NCI-H82 (cell line): ENCODE measurements at places on chromosomes 3 and 15.
A peak's percentile ranks its signal among the peaks of the same experiment; 100 is the strongest.

DNA sequence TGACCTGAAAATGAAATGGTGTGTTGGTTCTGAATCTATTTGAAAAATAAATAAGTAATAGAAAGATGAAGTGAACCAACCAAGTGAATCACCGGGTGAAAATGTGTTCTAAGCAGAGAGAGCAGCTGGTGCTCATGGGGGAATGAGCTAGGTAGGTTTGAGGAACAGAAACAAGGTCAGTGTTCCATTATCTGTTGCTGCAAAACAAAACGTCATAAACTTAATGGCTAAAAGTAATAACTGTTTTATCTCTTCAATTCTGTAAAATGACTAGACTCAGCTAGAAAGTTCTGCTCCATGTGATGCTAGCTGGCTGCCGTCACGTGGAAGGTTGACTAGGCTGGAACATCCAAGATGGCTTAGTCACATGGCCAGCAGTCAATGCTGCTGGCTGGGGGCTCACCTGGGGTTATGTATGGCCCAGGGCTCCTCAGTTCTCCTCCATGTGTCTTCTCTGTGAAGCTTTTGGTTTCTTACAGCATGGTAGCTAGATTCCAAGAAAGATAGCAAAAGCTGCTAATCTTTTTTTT is 13.3 kb upstream of the SH3BP5 start:
- peak; percentile 25 for DNase-seq

DNA sequence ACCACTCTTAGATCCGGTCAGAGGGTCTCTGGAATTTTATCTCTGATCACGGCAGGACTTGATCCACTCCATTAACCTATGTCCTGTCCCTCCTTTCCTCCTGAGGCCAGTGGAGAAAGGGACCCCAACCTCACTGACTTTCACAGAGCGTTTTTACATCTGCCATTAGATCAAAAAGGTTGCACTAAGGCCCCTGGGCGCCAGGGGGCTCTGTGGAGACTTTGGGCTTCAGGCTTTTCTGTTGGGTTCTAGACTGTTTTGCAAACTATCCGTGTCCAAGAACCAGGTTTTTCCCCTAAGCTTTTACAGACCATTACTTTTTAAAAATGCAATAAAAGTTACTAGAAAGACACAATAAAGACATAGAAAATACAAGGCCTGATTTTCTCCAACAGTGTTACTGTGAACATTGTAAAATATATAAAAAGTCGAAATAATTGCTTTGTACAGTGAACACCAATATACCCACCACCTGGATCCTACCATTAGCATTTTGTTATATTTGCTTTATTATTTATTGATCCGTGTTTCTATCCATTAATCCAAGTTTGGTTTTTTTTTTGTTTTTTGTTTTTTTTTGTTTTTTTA is 159.7 kb downstream of the POLR2M start:
- DNase-seq: peak; percentile 79

GRCh38 chr3:133289322-133289721 is 110.5 kb upstream of the BFSP2 start:
- DNase-seq: no peak

DNA sequence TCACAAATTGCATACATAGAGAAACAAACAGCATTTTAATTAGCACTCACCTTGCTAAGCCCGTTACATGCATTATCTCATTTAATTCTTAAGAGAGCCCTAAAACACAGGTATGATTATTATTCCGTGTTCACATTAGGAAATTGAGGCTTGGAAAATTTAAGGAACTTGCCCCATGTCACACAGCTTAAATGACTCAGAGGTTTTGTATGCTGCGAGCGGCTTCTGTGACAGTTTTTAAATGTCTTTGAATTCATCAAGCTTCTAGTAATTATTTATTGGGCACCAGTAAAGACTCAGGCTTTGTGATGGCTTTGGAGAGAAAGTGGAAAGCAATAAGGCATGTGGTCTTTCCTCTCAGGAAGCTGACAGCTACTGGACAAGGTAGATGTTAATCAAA is 166.7 kb upstream of the THBS1 start:
- no peak for DNase-seq

DNA sequence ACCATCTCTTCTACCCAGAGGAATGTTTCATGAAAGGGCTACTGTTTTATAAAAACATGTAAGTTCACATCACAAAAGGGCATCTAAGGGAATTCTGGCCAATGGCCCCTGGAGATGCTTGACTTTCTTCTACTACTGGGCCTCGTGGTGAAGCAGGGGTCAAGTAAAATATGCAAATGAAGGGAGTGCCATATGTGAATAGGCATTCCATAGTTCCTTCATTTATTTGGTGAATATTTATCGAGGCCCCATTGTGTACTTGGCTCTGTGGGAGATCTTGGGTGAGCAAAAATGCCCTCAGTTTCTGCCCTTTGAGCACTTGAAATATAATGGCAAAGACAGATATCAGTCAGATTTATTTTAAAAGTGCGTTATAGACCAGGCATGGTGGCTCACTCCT is 101.3 kb upstream of the CACNA2D3 start:
- no peak for DNase-seq

- no peak for DNase-seq
Measured at GRCh38 chr15:75064846-75065245, 41.5 kb downstream of the PPCDC start.
